ENCODE measurements at places on chromosomes 6 and 20.

DNA sequence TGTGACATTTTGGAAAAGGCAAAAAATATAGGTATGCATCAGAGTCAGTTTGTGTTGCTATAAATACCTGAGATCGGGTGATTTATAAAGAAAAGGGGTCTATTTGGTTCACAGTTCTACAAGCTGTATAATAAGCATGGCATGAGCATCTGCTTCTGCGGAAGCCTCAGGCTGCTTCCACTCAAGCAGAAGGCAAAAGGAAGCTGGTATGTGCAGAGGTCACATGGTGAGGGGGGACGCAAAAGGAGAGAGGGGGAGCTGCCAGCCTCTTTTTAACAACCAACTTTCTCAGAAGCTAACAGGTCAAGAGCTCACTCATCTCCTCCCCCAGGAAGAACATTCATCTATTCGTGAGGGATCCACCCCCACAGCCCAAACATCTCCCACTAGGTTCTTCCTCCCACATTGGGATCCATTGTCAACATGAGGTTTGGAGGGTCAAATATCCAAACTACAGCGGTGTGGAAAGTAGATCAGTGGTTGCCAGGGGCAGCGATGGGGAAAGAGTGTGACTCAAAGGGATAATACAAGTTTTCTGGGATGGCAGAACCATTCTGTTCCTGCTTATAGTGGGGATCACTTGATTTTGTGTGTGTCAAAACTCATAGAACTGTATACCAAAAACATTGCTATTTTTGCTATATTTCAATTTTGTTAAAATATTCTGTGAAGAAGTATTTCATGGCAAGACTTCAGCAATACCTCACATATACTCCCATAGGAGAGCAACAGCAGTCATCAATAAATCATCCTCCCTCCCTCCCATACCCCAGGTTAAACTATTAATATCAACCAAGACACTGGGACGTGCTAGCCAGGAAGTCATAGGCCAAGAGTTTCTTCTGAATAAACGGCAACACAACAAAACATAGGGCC lies 9.9 kb upstream of the FAM50B start:
- no peak for DNase-seq

GRCh38 chr6:15361197-15361596 lies 115.3 kb downstream of the JARID2 start:
- no peak for DNase-seq

DNA sequence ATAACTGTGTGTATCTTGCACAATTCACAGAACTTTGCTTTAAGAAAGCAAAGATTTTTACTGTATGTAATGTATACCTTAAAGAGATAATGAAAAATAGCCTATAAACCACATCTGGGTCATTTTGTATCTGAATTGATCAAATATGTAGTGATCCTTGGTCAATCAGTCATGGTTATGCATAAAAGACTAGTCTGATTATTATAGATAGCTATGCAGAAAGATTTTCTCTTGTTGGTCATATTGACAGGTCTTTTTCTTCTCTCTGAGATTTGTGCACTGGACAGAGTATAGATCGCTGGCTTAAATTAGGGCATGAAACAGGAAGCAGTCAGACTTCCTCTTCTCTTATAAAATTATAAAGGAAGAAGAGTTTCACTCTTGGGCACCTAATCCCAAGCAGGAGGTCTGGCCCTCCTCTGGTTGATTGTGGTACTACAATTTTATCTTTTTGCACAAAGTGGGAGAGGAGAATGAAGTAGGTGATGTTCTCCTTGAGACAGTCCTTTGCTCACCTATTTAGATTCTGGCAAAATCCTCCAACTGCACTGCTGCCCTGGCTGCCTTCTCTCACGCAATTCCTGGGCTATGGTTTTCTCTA lies 380.9 kb upstream of the RGS17 start:
- no peak for DNase-seq

DNA sequence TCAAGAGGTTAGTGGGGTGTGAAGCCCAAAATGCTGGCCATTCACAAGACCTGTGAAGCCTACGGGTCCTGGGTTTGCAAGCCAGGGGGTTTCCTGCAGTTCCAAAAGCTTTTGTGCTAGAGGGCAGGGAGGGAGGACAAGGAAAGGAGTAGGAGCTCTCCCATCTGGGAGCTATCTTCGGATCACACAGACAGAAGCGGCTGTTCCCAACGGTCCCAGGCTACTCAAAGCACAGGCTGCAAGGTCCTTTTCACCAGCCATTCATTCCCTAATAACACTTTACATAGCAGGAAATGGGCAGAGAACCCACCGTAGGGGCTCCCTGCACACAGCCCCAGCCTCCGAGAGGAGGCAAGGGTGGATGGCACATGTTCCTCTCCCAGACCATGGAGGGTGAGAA lies 296.9 kb downstream of the FOXC1 start:
- DNase-seq = no peak

- no peak for DNase-seq
These were observed 20.4 kb downstream of the PDE7B start for GRCh38 chr6:135871878-135872277.

DNA sequence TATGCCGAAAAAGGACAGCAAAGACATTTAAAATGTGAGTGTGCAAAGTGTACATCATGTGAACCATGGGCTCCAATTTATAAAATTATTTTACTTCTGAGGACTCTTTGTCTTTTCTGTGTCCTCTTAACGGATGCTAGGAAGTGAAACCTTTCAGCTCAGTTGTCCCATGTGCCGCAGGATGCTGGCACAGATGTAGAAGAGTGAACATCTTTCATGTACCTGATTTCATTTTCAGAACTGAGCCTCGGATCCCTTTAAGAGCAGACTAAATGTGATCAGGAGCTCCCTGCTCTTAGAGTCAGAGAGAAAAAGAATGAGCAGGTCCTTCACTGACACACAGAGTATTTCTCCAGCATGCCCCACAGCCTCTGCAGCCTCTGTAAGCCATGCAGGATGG lies 27.6 kb upstream of the FUCA2 start:
- no peak for DNase-seq

- no peak for DNase-seq
These were observed 6.3 kb downstream of the CCR6 start for GRCh38 chr6:167129159-167129558.

GRCh38 chr6:14354919-14355572 lies 237.5 kb downstream of the CD83 start:
- no peak for DNase-seq

All from stimulated activated CD8-positive, alpha-beta memory T cell treated with anti-CD3 and anti-CD28 coated beads, Interleukin-15, amount 100 ng/mL, for 4 hours (primary cell).